ENCODE measurements at places on chromosomes 11 and 22.

DNA sequence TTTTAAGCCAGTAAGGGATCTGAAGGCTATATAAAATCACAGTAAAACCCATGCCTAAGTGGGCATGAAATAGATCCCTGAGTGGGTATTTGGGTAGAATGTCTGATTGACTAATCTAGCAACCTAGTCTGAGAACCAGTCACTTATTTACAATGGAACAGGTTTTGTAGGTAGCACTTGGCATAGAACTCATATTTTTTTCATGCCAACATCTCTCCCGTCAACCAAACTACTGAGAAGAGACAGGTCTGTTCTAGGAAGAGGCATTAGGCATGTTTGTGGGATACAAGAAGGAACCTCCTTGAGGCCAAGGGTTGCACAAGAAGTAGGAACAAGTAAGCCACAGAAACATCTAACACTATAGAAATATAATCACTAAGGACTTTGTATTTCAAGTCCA lies 840.4 kb upstream of the TENM4 start:
- DNase-seq, result no peak

DNA sequence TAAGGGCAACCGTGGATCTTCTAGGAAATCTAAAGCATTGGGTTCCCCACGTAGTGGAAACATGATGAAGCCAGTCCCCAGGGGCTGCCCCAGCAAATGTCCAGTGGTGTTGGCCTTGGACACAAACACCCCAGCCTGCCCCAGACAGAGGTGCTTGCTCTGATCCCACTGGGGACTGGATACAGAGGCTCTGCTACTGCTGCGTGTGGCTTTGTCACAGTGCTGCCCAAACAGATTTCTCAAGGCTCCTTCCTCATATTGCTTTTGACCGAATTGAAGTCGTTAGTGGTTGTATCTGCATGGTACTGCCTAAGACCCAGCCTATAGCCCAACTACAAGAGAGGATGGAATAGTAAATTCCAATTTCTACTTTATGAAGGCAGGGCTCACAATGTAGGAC lies 40.1 kb upstream of the CD44 start:
- no peak for DNase-seq

DNA sequence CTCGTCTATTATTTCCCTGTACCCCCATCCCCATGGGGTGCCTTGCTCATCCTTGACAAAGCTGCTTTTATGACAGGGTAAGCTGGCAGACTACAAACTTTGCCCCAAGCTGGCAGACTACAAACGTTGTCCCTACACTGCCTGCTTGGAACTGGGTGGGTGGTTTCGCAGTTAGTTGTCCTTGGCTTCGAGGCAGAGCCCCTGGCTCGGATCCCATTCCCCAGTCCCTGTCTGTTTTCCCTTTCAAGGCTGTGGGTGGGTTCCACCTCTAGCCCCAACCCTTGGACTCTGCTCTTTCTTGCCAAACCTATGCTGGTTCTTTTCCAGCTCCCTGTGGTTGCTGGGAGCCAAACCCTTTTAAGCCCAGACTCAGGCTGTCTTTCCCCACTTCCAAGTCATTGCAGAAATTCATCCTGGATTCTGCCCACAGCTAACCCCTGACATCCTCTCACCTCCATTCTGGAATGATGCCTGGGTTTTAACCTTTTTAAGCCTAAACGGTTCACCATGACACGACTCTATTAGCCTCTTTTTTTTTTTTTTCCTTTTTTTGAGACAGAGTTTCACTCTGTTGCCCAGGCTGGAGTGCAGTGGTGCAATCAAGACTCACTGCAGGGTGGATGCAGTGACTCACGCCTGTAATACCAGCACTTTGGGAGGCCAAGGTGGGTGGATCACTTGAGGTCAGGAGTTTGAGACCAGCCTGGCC lies 9.2 kb upstream of the RBM14 start:
- DNase-seq, result no peak

GRCh38 chr11:15367695-15368094 lies 253.0 kb downstream of the INSC start:
- no peak for DNase-seq

- DNase-seq, result peak; percentile 53
Measured at GRCh38 chr11:75445315-75445953, 12.4 kb upstream of the KLHL35 start.

- DNase-seq, result no peak
Measured at GRCh38 chr11:2092464-2092910, 46.7 kb downstream of the IGF2 start.

DNA sequence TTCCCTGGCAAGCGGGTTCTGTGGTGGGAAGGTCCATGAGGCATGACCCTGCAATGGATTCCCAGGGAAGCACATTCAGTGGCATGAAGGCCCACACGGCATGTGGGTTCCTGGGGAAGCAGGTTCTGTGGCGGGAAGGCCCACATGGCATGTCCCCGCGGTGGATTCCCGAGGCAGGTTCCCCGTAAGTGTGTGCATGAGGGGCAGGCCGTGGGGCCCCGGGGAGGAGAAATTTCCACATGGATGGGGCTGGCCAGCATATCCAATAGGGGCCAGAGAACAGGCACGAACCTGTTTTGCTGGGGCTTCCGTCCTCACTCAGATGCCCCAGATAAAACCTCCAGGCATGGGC lies 83.7 kb downstream of the PHF21B start:
- DNase-seq, result no peak

- DNase-seq, result no peak
Measured at GRCh38 chr11:100192181-100192580, 494.9 kb upstream of the ARHGAP42 start.

GRCh38 chr22:48459859-48460823 lies 1367.5 kb downstream of the BRD1 start:
- no peak for DNase-seq

- DNase-seq, result no peak
Measured at GRCh38 chr22:49553076-49553475, 274.6 kb downstream of the BRD1 start.

DNA sequence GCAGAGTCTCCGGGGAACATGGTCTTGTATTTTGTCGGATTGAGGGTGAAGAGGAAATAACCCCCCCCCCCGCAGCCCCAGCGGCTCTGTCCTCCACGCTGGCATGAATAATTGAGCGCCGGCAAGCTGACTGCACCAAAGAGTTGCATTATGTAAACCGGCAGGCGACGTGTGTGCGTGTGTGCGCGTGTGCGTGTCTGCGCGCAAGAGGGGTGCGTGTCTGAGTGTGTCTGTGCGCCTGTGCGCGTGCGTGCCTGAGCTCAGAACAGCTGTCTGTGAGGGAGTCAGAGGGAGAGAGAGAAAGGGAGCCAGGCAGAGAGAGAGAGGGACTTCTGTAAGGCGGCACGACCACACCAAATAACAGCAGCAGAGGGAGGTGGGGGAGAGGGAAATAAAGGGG lies 94.4 kb downstream of the SCN3B start:
- DNase-seq, result no peak
